ENCODE measurements at places on chromosomes 16 and 17.
A peak's percentile ranks its signal among the peaks of the same experiment; 100 is the strongest.

DNA sequence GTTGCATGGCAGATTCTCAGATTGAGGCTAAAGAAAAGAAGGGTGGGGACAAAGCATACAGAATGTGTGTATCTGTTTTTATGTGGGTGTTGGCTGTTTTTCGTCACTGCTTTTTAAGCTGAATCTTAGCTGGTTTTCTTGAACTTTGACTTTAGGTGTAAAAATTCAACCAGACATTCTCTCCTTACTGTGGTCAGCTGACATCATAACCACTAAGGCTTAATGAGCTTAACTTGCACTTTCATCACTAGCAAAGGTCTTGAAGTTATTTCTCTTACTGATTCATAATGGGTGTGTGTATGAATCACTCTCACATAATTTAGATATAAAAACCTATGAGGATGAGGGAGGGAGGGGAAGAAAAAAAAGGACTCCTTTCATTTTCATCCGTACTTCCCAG, 4.0 kb upstream of the CDC6 start:
- DNase-seq, result peak; percentile 44

DNA sequence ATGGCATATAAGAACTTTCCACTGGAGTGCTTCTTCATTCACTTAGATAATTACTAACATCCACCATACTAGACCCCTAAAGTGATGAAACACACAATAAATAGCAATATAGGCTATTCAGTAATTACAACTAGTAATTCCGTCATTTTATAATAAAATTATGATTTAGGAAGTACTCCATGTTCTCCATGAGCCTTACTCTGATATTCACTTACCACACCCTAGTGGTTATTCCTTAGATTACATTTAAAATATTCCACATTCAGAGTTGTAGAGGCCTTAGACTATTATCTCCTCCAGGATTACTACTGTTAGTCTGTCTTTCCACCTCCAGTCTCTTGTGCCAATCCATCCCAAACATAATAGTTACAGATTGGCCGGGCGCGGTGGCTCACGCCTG, 62.4 kb downstream of the STH start:
- no peak for DNase-seq

DNA sequence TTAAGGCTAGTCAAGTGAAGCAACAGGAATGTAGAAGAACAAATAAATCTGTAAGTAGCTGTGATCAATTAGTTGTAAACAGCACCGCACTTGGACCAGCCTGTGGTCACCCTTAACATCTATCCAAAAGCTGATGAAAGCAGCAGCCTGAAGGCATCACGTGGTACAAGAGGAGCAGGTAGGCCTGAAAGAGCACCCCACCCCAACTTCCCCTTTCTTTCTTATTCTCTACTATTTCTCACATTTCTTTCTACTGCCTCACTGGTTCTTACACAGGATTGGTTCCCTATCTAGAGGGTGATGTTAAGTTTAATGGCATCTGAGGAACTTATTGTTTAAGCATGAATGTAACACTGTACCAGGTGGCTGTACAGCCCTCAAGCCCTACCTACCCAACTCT, 42.6 kb upstream of the CLEC18B start:
- no peak for DNase-seq

GRCh38 chr16:46973996-46974324, 486 bp upstream of the DNAJA2 start:
- DNase-seq, result no peak

DNA sequence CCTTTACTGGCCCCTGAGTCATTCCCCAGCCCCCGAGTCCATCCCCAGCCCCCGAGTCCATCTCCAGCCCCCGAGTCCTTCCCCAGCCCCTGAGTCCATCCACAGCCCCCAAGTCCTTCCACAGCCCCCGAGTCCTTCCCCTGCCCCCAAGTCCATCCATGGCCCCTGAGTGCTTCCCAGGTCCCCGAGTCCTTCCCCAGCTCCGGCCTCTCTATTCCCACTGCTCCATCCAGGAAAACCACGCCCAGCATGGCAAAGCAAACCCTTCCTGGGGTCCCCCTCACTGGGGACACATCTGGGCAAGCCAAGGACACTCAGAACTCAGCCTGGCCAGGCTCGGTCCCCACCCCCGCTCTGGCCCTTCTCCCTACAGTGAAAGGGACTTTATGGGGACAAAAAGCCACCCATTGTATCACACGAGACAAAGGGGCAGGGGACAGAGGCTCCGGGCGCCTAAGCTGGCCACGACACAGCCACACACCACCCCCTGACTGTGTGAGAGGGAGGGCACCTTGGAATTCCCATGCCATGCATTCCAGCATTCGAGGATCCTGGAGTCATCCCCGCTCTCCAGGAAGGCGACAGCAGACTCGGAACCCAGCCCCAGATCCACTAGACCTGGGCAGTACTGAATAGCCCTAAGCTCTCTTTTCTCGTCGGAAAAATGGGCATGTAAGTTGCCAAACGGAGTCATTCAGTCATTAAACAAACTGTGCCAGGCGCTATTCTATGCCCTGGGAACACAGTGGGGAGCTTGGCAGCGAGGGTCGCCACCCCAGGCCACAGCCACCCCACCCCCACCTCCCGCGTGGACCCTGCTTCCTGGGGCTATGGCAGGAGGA, 14.0 kb downstream of the PLLP start:
- DNase-seq, result no peak

DNA sequence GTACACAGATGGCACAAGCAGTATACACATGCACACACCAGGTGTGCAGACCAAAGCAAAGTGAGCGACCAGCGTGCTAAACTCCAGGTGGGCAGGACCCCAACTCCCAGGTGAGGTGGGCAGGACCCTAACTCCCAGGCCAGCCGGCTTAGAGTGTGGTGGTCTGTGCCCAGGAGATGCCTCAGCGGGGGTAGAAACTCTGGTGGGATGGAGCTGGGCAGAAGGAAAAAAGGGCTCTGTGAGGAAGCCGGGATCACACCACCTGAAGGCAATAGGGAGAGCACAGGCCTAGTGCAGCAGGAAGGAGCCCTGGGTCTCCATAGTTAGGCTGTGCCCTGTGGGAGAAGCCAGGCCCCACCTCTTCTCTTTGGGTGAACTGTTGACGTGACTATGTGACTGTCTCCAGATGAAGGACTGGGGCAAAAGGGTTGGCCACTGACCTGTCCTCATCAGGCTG, 1.6 kb upstream of the FOXJ1 start:
- DNase-seq, result no peak

- DNase-seq, result no peak
Observed at GRCh38 chr16:83004868-83005652, 378.3 kb downstream of the CDH13 start.

GRCh38 chr16:4606354-4606753, 8.3 kb downstream of the UBALD1 start:
- DNase-seq, result no peak

Measured in immature natural killer cell (primary cell).